ENCODE measurements at places on chromosomes 3 and 15.

- DNase-seq: no peak
These were observed 63.8 kb downstream of the PEX5L start for GRCh38 chr3:179972881-179973423.

DNA sequence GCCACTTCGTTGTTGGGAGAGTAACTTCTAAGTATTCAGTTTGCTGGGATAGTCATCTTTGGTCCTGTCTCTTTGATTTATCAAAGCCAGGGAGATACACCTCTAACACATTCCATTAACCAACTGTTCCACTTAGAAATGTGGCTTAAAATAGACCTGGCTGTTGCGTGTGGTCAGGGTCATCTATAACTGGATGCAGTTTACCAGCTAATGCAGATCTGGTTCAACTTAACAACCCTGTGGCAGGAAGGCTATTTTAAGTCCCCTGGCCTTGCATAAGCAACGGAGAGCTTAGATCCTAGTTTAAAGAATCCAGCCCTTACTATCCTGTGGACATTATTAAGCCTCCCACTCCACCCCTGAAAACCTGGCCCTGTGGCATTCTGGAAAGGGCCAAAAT lies 28.1 kb upstream of the CAPN3 start:
- no peak for DNase-seq

GRCh38 chr3:176595307-176595706 lies 602.0 kb downstream of the TBL1XR1 start:
- DNase-seq: no peak

- DNase-seq: no peak
These were observed 117.8 kb downstream of the NR1D2 start for GRCh38 chr3:24062916-24063315.

DNA sequence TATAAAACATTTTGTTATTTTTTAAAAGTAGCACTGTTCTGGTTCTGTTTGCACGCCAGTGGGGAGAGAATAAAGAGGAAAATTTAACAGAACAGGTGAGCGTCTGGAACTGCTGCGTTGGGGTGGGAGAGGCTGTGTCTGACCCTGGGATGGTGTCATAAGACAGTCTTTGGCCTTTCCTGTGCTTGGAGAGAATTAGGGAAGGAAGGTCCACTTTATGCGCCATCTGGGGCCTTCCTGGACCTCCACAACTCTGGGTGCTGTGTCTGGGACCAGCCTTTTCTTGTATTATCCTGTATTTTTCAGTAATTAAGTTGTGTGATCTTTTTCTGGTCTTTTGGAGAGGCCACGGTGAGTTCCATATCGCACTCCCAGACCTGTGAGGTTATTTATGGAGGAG lies 3.3 kb downstream of the FAM43A start:
- no peak for DNase-seq

DNA sequence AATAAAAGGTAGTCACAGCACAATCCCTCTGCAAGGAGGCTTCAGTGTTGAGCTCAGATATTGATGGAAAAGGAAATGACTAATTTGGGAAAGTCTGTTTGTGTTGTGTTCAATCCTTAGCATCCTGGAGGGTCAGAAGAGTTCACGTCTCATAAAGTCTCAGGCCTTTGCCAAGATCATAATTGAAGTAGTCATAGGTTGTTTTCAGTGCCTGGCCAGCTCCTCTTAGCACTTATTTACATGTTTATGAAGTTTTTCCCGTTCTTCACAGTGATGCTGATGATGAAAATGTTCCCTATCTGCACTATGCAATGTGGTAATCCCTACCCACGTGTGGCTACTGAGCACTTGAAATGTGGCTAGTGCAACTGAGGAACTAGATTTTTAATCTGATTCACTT lies 61.6 kb upstream of the TGFBR2 start:
- no peak for DNase-seq

GRCh38 chr15:78680431-78681075 lies 39.5 kb upstream of the CHRNB4 start:
- DNase-seq: no peak
